ENCODE measurements at places on chromosomes 2 and 18. TPM values are rescaled to one million over a fixed set of nuclear protein-coding genes. Genes with fewer than 3 reads are reported as not detected.

AKAIN1 gene
- total RNA-seq, result not detected

CD8A gene
- total RNA-seq, result 2.2 TPM

EGR4 gene
- total RNA-seq, result 1.9 TPM

AP1S3 gene
- total RNA-seq, result 11.9 TPM

TFCP2L1 gene
- 0.02 TPM for total RNA-seq

MATN3 gene
- not detected for total RNA-seq

EVX2 gene
- not detected for total RNA-seq

SP100 gene
- total RNA-seq, result 161 TPM

PROM2 gene
- total RNA-seq, result 0.37 TPM
